ENCODE measurements at places on chromosomes 6 and 20.
A peak's percentile ranks its signal among the peaks of the same experiment; 100 is the strongest.

GRCh38 chr20:36336954-36337704 lies 31.0 kb downstream of the DLGAP4 start:
- no peak for DNase-seq

DNA sequence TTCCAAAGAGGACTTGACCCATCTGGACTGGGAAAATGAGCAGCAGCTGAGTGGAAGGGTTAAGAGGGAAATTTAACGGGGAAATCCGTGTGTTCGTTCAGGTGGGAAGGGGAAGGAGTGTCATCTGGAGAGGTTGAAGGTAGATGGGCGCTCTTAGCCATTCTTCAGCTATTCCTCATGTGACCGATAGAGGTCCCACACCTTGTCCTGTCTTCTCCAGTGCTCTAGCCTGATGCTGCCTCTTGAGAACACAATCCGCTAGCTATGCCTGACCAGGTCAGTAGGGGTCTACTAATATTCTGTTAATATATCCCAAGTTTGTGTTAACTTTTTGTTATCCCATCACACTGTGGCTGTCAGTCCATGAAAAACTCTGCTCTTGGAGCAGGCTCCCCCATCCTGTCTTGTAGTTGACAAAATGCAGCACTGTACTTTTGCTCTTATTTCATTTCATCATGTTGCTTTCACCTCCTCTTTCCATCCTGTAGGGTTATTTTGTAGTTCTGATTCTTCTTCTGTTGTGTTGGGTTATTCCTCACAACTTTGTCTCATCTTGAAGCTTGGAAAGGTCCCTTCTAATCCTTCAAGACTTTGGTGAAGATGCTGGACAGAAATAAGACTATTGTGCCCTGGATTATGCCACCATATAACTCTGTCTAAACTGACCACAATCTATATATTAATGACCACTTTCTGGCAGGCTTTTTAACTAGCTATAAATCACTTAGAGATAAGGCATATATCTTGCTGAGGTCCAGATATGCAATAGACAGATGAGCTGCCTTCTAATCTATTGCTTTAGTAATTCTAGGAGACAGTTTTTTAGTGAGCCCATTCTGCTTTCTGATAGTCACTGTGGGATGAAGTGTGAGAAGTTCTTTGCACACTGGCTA lies 123.4 kb upstream of the SUPT3H start:
- no peak for DNase-seq

DNA sequence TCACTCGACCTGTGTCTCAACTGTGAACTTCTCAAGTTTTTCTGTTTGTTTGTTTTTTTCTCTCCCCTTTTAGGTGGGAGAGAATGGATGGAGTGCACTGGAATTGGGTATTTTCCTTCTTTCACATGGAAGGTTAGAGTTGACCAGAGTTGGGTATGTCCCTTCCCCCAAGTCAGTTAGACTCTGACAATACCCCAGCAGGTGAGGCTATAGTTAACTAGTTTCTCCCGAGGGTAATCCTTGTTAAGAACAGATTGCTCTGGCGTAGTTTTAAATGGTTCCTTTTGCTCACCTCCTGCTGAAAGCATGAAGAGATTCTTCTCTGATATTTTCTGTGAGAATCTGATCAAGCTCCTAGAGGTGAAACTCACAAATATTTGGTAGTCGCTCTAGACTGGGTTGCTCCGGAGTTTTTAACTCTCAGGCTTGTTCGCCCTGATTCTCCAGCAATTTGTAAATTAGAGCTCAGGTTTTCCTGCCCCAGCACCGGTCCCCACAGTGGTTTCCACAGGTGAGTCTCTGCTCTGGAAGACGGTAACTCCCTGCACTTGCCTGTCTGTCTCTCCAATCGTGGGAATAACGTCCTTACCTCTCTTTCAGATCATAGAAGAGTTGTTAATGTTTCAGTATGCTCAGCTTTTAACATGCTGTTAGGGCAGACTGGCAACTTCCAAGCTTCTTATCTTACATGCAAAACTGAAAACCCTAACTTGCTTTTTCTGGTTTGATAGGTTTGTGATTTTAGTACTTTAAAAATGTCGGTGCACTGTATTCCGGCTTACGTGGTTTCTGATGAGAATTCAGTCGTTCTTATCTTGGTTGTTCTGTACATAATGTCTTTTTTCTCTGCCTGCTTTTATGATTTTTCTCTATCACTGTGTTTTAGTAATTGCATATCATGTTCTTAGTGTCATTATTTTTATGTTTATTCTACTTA lies 111.2 kb upstream of the HIVEP1 start:
- no peak for DNase-seq

- DNase-seq = no peak
Observed at GRCh38 chr6:34018961-34019606, 126.8 kb downstream of the GRM4 start.

- DNase-seq = peak; percentile 47
Observed at GRCh38 chr6:112951829-112952228, 604.7 kb downstream of the RFPL4B start.

DNA sequence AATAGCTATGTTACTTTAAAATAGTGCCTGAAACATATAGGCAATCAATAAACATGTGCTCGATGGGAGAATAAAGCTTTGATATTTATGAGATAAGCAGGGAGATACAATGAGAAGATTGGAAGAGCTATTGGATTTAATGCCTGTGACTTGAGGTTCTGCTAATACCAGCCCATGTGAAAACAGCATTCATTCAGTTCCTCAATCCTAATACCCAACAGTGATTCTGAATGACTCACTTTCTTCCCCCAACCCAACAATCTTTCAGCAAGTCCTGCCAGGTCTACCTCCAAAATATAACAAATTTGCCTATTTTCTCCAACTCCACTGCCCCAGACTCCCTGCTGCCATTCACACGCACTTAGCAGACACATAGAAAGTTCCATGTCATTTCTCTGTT lies 26.6 kb upstream of the KLHL31 start:
- DNase-seq = no peak

GRCh38 chr6:130535242-130535641 lies 169.4 kb downstream of the TMEM200A start:
- no peak for DNase-seq

DNA sequence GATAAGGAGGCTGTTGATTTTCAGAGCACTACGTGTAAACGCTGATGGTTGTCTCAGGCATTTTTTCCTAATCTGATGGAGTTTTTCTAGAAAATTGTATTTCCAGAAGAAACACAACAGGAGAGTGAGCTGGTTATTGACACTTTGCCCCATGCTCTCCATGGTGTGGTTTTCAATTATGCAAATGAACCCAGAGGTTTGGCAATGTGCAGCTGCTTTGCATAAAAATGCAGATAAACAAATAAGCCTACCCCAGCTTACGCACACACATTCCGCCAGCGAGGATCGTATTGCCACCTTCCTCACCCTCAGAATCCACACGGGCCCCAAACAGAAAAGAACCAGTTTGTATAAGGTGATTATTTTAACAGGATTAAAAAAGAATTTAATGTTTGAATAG lies 45.1 kb upstream of the FRMD1 start:
- no peak for DNase-seq

GRCh38 chr6:163956571-163957407 lies 542.3 kb downstream of the QKI start:
- no peak for DNase-seq

- DNase-seq = no peak
Observed at GRCh38 chr6:69913361-69913760, 47.0 kb downstream of the COL19A1 start.

- DNase-seq = no peak
Observed at GRCh38 chr20:52593654-52594053, 378.5 kb upstream of the TSHZ2 start.

GRCh38 chr6:9527679-9528286 lies 887.1 kb downstream of the TFAP2A start:
- peak; percentile 39 for DNase-seq

GRCh38 chr20:35772563-35773058 lies 796 bp downstream of the PHF20 start:
- DNase-seq = no peak

DNA sequence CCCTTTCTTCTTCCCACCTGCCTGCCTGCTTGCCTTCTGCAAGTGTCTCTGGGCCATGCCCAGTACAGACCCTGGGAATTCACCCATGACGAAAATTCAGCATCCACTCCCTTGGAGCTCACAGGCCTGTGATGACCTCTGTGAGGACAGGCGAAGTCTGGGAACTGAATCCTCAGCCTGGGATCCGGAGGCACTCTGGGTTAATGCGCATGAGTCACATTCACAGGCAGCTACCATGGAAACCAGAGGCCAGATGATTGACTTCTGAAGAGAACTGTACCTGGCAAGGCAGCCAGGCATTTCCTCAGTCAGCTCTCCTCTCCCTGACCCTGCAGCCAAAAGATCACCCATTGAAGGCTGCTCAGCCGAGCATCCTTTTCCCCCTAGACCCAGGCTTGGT lies 41.0 kb downstream of the SLC9A8 start:
- DNase-seq = no peak

DNA sequence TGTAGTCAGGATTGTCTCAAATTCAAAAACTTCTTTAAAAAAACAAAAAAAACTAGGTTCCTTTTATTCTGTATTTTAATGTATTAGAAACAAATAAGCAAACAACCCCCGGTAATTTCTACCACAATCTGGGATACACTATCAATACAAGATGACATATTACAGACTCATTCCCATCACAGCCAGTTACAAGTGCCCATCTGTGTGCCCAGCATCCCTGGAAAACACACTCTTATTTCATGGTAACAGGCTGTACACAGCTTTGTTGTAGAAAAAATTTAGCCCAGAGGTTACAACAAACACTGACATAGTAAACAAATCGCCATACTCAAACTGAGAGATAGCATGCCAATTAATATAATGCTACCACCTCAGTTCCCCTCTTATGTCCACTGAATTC lies 16.3 kb downstream of the HBS1L start:
- DNase-seq = no peak

GRCh38 chr20:5642155-5642981 lies 107.8 kb upstream of the SHLD1 start:
- DNase-seq = no peak

DNA sequence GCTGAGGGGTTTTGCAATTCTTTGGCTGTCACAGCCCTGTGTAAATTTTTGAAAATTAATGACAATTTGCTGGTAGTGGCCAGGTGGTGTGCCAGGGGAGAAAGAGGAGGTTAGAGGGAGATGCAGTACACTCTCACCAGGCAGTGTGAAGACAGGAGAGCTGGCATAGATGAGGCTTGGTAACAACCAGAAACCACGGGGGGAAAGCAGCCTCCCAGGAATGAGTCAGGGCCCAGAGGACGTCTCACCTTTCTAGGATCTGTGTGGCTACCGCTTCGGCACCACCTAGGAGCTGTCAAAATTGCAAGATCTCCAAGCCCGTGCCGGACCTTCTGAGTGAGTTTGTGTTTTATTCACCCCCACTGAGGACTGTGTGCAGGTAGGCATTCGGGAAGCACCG lies 171.4 kb downstream of the PACRG start:
- DNase-seq = no peak

- DNase-seq = no peak
Observed at GRCh38 chr20:53141201-53142050, 169.3 kb downstream of the TSHZ2 start.

- no peak for DNase-seq
Observed at GRCh38 chr20:51378171-51378928, 164.2 kb downstream of the NFATC2 start.

DNA sequence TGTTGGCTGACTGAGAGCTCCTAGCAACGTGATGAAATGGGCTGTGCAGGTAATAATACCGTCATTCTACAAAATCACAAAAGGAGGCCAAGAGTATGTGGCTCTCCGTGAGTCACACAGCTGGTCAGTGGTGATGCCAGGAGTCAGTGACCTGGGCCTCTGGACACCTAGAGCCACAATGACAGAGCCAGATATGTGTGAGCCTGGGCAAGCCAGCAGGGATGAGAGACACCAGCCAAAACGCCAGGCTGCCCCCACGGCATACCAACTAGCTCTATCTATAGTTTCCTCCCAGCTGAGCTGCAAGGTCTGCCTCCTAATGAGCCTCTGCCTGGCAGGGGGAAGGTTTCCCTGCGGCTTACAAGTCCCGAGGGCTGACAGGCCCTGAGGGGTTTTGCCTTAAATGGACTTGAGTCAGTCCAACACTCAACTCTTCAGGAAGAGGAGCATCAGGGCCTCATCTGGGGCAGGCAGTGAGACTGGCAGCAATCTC lies 70.0 kb downstream of the CPNE5 start:
- DNase-seq = no peak

DNA sequence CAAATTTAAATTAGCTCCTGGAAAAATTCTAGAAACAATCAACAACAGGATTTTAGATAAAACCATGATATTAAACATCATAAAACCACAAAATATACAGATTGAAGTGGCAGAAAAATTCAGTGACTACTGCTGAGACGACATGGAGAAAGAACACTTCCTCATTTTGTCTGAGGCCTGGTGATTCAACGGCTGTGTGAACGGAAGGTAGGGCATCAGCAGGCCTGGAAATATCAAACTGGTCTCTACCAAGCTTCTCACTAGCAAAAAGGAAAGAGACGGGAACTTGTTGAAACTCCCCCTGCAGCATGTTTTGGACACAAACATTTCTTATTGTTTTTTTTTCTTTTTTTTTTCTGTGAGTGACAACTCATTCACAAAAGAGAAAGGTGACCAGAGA lies 58.0 kb upstream of the AHI1 start:
- no peak for DNase-seq

DNA sequence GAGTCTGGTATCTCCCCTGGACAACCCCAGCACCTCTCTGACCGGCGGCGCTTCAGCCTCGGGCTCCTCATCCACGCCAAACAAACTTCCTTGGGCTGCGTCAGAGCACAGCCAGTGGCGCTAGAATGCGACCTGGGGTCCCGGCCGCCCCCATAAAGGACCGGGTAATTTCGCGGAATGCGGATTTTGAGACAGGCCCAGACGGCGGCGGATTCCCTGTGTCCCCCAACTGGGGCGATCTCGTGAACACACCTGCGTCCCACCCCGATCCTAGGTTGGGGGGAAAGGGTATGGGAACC lies 1.6 kb downstream of the FOXP4 start:
- DNase-seq = no peak

GRCh38 chr20:44600758-44601201 lies 18.4 kb downstream of the PKIG start:
- DNase-seq = no peak

GRCh38 chr6:148273962-148274752 lies 68.5 kb upstream of the SASH1 start:
- no peak for DNase-seq

GRCh38 chr20:17538517-17539170 lies 7.5 kb upstream of the BFSP1 start:
- DNase-seq = no peak

GRCh38 chr20:33602826-33603590 lies 59.1 kb upstream of the C20orf144 start:
- no peak for DNase-seq

DNA sequence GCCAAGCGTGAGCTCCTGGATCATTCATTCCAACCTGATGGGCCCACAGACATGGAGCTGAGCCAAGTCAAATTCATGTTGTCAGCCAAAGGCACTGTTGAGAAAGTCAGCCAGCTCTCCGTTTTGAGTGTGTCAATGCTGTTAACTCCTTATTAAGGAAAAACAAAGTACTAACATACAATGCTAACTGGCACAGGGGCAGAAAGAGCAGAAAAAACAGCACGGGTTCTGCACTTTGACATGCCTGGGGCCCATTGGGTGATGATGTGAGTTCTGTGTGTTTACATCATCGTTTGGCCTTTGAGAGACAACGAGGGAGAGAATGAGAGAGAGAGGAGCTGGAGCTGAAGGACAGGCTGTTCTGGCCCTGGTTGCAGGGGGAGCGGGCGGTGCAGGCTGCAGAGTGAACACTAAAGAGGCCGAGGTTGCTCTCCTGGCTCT lies 85.9 kb downstream of the SMOC2 start:
- no peak for DNase-seq

GRCh38 chr6:137813308-137813970 lies 53.6 kb upstream of the TNFAIP3 start:
- DNase-seq = no peak

GRCh38 chr6:41546475-41546865 lies 289 bp downstream of the FOXP4 start:
- DNase-seq = no peak

- DNase-seq = no peak
Observed at GRCh38 chr6:37077191-37077904, 71.9 kb downstream of the FGD2 start.
